ENCODE measurements at places on chromosomes 6 and 20.

GRCh38 chr6:84027340-84028181 lies 6.0 kb upstream of the MRAP2 start:
- no peak for DNase-seq

DNA sequence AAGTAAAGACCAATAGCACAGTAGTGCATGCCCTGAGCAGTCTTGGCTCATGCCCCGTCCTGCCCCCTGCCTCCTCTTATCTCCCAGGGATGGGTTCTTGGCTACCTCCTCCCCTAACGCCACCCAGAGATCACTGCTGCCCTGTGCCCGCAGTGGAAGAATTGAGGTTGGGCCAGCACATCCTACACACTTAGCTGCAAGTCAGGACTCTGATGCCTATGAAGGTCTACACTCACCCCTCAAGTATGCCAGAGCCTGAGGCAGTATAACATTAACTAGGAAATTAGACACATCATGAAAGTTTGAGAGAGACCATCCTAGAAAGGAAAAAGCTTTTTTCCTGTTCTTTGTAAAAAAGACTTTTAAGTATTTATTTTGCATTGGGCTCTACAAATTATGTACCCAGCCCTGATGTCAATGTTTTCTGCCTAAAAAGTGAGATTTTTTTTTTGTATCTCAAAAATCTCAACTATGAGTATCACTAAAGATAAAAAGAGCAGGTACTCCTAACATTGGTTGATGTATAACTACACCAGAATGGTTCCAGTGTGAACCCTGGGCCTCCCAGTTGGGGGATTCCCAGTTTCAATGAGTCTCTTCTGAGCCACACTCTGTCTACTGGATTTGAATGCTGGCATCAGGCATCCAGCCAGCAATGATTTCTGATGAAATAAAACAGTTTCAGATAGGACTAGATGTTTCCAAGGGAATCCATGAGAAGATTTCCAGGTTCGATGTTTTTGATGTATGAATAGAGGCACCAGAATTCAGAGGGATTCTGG lies 115.4 kb downstream of the ISM1 start:
- DNase-seq: no peak

- no peak for DNase-seq
Observed at GRCh38 chr20:32155017-32155981, 45.8 kb downstream of the TM9SF4 start.

GRCh38 chr6:110399219-110400071 lies 15.9 kb downstream of the DDO start:
- no peak for DNase-seq

DNA sequence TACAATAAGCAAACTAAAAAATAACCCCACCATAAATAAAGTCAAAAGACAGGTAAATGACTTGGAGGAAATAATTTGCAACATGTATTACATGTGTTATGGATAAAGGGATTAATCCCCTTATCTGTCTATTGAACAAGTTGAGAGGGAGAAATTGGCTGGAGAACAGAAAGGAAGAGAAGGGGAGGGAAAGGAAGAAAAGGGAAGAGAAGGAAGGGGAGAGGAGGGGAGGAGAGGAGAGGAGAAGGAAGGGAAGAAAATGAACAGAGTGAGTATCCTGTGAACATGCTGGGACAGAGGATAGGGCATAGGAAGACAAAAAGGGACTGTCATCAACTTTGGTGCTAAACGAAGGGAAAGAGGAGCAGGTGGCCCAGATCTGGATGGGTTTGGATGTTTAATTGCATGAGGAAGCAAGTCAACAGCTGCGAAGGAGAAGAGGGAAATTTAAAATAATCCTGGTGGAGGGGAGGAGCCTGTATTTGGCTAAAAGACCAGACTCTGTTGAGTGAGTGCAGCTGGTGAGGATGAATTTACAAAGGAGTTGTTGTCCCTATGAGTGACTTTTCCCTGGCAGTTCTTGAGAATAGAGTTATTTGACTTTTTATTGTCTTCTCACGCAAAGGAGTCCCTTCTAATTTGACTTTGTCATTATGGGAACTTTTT lies 14.2 kb upstream of the SHLD1 start:
- DNase-seq: no peak

DNA sequence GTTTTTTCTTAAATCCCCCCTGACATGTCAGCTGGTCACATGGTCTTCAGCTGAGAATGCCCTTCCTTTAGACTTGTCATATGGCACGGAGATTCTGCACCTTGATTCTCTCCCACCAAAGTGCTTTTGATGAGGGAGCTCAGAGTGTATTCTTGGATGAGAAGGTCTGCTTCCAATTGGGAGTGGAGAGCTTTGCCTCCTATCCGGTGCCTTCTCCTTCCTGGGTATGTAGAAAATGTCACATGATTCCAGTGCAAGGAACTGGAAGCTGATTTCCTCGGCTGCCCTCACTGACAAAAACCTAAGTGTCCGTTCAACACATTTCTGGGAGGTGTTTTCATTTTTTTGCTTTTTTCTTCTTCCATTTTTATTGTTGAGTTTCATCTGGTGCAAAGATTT lies 197.2 kb downstream of the TFAP2C start:
- DNase-seq: no peak

- peak; percentile 84 for DNase-seq
Observed at GRCh38 chr6:5260111-5260620, 584 bp downstream of the LYRM4 start.

DNA sequence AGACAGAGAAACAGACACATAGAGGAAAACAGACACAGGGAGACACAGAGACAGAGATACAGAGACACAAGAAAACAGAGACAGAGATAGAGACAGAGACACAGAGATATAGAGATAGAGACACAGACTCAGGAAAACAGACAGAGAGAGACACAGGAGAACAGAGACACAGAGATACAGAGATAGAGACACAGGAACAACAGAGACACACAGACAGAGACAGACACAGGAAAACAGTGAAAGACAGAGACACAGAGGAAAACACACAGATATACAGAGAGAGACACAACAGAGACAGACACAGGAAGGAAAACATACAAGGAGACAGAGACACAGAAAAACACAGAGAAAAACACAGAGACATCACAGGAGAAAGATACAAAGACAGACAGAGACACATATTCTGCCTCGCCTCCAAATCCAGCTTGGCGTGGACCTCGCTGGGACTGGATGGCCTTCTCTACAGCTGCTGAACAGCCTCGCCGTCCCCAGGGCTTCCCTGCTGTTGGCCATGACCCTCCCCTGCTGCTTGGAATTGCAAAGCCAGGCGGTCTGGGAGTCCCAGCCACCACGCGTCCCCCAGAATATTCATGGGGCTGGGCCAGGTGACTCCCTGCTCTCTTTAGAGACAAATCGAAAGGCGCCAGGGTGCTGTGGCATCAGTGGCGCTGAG lies 36.8 kb downstream of the NTSR1 start:
- no peak for DNase-seq

GRCh38 chr6:109978174-109979032 lies at the start of gene GPR6:
Gene GPR6, plus strand, starts transcription at chr6:109978311. Its CDS starts 802 bp downstream, at chr6:109979113.
- no peak for DNase-seq

GRCh38 chr20:54435015-54435414 lies 40.4 kb upstream of the DOK5 start:
- no peak for DNase-seq

GRCh38 chr6:15475261-15475660 lies 187.6 kb downstream of the DTNBP1 start:
- DNase-seq: no peak

GRCh38 chr6:166325383-166326042 lies 16.8 kb downstream of the SFT2D1 start:
- DNase-seq: no peak

GRCh38 chr6:90444160-90444714 lies 142.6 kb downstream of the MAP3K7 start:
- DNase-seq: no peak

DNA sequence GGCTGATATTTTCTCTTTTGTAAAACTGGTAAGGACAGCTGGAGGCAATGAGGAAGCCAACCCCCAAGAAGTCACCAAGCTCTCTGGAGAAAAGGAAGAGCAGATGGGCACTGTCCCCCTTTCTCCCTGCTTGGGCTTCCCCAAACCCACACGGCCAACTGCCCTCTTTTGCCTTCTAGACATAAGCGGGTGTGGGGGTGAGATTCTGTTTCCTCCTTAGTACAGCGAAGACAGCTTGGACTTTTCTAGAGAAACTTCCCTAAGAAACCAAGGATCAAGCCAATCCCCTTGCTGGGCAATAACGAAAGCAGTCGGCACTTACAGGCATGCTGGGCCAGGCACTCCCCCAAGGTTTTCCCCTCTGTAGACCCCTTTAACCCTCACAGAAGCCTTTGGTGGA lies 110.3 kb downstream of the CDC5L start:
- no peak for DNase-seq

DNA sequence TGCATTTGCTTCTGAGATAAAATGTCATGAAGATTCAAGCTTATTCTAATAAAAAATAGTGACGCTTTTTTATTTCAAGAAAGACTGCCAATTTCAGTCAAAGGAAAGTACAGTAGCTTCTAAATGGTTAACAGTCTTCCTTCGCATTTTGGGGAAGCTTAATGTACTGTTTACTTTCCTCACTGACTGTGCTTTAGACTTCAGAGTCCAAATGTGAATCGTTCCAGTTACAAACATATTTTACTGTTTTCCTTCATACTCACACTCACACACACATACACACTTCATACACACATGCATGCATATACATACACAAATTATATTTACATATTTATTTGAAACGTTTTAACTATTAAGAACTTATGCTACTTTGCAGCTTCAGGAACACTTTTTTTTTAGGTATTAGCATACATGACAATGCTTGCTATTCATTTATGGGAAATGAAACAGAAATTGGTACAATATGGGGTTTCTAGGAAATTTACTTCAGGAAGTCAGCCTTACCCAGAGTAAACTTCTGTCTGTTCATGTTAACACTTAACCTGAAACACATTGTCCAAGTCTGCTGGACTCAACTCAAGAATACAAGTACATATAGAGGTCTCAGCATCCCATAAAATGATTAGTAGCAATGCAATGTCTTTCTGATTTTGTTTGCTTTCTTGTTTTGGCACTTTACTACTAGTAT lies 145.4 kb downstream of the RPS12 start:
- no peak for DNase-seq

GRCh38 chr20:21920211-21920610 lies 214.7 kb downstream of the PAX1 start:
- DNase-seq: no peak

DNA sequence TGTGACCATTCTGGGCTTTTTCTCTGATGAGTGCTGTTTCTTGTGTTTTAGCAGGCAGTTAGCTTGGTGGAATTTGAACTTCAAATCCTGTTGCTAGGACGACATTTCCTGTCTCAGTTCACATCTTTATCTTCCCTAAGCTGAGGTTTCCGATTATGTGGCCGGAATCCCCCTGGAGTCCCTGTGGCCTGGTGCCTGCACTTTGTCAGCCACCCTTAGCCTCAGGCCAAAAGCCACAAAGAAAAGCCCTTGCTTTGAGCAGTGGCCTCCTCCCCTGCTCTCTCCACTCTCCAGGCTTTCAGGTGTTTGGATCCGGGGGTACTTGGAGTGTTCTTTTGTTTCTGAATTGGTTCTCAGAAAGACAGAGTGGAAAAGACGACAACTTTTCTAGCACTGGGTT lies 59.9 kb upstream of the PMEPA1 start:
- DNase-seq: no peak

DNA sequence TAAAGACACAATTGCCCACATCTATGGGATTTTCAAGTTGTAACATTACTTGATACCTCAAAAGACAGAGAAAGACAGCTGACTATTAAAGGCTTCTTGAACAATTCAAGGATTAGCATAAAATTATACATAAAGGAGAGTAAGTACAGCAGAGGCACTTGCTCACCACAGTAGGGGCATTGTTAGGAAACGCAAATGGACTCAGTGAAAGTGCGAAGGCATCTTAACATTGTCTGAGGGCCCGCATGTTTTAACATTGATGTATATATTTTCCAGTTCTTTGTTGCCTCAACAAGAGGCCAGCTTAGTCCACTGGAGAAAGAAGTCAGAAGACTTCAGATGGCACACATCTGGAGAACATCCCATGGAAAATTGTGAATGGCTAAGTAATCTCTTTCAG lies 115.4 kb downstream of the SIM1 start:
- no peak for DNase-seq

- no peak for DNase-seq
Observed at GRCh38 chr20:50227506-50227905, 36.9 kb downstream of the CEBPB start.

- no peak for DNase-seq
Observed at GRCh38 chr6:45175272-45175671, 152.9 kb upstream of the RUNX2 start.

DNA sequence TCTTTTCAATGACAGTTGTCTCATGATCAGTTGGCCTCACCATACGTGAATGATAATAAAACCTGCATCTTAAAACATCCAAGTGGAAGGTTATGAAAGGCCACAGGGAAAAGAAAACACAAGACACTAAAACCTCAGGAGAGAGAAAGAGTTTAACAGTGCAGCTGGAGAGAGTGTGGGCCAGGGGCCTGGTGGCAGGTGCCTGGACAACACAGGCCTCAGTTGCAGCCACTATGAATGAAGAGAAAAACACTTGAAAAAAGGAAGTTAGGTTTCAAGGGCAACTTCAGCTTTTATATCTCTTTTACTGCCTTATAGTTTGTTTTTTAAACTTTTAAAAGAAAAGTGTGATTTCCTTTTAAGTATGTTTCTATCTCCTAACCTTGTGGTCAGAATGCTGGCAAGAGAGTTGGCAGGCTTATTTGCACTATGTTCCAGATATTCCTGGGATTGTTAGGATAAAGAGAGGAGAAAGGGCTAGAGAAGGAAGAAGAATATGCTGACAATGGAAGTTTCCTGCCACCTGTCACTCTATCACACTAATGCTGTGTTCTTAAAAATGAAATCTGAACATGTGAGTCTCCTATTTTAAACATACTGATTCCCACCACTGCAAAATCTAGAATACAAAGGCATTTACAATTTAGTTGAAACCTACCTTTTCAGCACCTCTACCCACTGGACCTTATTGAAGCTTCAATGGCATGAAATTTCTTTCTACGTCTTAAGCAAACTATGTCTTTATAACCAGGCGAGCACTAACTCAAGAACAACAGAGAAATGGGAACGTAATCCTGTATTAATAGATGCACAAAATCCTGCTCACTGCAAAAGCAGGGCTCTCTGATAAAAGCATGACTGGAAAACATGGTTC lies 222.4 kb downstream of the CD83 start:
- no peak for DNase-seq

DNA sequence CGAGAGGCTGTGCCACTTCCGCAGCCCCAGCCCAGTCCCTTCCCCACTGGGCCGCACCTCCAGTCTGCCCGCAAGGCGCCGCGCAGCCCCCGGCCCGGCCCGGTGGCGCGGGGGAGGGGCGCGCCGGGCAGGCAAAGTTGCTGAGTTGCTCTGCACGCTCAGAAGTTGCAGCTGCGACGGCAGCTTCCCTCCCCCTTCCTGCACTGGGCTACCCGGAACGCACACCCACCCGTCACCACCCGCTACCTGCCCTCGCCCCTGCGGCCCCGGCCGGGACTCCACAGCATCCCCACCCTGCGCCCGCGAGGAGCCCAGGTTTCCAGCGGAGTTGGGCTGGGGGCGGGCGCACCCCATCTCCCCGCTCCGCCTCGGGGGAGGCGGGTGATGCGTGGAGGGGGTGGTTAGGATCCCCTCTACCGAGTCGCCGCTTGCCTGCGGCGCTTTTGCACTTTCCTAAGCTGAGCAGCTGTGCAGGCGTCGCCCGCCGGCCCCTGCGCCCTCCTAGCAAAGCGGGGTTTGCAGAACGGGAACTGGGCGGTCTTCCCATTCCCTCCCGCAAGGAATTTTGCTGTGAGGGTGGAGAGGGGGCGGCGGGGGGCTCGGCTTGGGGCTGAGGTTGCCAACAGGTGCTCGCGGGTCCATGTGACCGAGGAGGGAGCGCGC lies 55.9 kb upstream of the RREB1 start:
- peak; percentile 64 for DNase-seq

Data from central memory CD4-positive, alpha-beta T cell (primary cell).